Vagina (tissue), 2 donors: ENCODE measurements at places on chromosomes 13 and 19.

- DNase-seq = no peak
These were observed 9.9 kb downstream of the LMTK3 start for GRCh38 chr19:48501494-48502349.

GRCh38 chr19:1590641-1591397 is 1.8 kb downstream of the MBD3 start:
- DNase-seq = no peak

DNA sequence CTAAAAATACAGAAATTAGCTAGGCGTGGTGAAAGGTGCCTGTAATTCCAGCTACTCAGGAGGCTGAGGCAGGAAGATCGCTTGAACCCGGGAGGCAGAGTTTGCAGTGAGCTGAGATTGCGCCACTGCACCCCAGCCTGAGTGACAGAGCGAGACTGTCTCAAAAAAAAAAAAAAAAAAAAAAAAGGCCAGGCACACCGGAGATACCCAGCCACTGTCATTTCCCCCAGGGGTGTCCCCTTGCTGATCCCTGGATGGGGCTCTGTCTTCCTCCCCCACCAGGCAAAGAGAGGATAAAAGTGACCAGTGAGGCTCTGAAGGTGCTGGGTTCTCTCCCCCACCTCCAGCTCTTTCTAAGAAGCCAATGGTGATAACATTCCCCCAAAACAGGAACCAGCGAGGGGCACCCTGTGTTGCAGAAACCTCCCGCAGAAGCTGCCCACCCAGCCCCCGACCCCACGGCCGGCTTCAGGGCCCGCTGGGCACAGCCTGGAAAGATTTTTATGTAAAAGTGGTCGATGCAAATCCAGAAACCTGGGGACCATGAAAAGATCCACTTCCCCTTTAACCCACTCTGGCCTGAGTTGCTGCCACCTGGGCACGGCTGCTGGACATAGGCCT is 61.4 kb upstream of the KLF2 start:
- DNase-seq = no peak

DNA sequence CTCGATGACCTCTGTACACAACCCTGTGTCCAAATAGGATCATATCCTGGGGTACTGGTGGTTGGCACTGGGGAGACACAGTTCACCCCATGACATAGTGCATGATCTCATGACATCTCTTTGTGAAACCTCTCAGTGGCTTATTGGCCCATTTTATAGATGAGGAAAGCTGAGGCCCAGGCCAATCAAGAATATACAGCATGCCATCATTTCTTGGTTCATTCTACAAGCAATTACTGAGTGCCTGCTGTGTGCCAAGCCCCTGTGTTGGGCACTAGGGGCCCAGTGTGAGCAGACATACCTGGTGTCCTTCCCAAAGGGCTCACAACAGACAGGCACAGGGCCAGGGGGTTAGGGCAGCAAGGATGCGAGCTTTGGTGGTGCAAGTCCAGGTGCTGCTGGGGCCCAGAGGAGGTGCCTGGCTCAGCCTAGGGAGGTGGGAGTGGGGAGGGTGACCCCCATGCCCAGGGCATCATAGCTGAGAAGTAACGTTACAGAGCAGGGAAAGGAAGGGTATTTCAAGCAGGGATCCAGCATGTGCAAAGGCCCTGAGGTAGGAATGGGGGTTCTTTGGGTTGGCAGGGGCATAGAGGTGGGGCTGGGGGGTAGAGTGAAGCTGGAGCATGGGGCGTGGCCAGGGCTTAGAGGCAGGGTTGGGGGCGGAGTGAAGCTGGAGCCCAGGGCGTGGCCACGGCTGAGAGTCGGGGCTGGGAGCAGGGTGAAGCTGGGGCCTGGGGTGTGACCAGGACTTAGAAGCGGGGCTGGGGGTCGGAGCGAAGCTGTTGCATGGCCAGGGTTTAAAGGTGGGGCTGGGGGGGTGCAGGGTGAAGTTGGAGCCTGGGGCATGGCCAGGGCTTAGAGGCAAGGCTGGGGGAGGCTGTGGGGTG is 20.7 kb downstream of the COLGALT1 start:
- no peak for DNase-seq

- DNase-seq = no peak
These were observed 441.4 kb downstream of the PCDH20 start for GRCh38 chr13:60974296-60974695.

GRCh38 chr13:97124915-97125809 is 97.0 kb upstream of the MBNL2 start:
- no peak for DNase-seq

DNA sequence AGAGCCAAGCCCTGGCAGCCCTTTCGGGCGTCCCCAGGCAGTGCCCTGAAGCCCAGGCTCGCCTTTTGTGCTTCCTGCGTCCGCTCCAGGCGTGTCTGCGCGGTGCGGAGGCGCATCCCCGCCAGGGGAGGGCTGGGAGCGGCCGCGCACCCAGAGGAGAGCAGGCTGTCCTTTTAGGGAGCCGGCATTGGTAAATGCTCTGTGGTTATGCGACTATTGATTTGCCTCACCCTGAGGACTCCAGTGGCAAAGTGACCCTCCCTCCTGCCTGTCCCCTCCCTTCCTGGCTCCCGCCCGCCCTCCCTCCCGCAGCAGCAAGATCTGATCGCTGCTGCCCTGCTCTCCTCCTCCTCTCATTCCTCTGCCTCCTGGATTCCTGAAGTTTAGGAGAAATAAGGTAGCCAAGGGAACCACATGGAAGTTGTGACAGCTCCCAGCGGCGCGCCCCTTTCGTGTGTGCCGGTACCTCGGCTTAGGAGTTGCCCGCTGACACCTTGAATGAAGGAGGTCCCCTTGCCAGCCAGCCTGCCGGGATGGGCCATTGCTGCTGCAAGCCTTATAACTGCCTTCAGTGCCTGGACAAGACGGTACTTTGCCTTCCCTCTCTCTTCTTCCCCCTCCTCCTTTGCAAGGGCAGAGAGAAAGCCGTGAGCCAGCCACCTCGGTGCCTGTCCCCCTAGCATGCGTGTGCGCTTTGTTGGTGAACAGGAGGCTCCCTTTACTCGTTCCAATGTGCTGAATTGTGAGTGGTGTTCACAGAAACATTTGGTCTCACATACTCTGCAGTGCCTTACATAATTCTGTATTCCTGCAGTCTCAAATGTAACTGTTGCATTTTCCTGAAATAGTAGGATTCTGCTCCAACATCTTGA is 166.9 kb downstream of the SLC7A1 start:
- no peak for DNase-seq

- no peak for DNase-seq
These were observed 13.0 kb upstream of the FPR3 start for GRCh38 chr19:51781999-51782398.

DNA sequence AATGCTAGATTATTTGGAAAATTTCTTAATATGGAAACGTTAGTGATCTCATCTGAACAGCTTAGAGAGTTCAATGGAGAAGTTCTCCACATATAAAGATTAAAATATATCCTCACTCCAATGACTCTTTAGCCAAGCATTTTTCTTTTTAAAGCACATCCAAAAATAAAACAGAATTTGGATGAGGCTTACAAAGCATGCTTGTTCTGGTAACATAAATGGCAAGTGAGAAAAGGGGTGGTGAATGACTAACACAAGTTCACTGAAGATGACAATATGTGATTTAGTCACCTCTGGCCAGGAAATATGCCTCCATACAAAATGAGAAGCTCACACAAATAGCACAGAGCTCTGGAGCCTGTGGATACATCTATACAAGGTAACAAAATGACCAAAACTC is 253.0 kb downstream of the PCDH20 start:
- no peak for DNase-seq

- DNase-seq = no peak
These were observed 324.0 kb downstream of the SHISA2 start for GRCh38 chr13:25727810-25728209.

- no peak for DNase-seq
These were observed 12.7 kb upstream of the WBP4 start for GRCh38 chr13:41048640-41049039.

- DNase-seq = no peak
These were observed 299.8 kb downstream of the KLF5 start for GRCh38 chr13:73358606-73359095.

DNA sequence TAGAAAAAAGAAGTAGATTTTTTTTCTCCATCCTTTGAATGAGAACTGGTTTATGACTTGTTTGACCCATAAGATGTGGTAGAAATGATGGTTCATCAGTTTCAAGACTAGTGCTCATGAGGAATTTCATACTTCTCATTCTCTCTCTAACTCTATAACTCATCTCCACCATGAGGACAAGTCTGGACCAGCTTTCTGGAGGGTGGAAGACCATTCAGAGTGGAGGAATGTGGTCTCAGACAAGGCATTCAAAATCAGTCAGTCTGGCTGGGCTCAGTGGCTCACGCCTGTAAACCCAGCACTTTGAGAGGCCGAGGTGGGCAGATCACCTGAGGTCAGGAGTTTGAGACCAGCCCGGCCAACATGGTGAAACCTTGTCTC is 3.5 kb upstream of the EID2 start:
- no peak for DNase-seq
